Fibroblast of skin of left quadriceps (primary cell): ENCODE measurements at places on chromosomes 4 and X.
A peak's percentile ranks its signal among the peaks of the same experiment; 100 is the strongest.

GRCh38 chr4:110626532-110627153, 3.8 kb upstream of the PITX2 start:
- DNase-seq = no peak

DNA sequence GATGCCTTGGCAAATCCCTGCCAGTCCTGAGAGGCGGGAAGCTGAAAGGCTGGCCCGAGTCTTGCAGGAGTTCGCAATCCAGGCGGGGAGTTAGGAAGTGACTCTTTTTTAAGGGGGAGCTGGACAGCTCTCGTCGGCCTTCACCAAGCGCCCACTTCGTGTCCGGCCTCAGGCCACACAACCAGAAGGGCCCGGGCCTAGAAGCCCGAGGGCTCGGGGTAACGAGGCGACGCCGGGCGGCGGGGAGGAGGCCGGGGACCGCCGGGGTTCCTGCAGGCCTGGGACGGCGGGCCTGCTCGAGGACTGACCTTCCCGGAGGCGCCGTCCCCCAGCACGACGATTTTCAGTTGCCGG, 395 bp downstream of the RAB28 start:
- peak; percentile 18 for DNase-seq

- DNase-seq = no peak
These were observed 22.7 kb downstream of the NOP14 start for GRCh38 chr4:2940267-2941137.

DNA sequence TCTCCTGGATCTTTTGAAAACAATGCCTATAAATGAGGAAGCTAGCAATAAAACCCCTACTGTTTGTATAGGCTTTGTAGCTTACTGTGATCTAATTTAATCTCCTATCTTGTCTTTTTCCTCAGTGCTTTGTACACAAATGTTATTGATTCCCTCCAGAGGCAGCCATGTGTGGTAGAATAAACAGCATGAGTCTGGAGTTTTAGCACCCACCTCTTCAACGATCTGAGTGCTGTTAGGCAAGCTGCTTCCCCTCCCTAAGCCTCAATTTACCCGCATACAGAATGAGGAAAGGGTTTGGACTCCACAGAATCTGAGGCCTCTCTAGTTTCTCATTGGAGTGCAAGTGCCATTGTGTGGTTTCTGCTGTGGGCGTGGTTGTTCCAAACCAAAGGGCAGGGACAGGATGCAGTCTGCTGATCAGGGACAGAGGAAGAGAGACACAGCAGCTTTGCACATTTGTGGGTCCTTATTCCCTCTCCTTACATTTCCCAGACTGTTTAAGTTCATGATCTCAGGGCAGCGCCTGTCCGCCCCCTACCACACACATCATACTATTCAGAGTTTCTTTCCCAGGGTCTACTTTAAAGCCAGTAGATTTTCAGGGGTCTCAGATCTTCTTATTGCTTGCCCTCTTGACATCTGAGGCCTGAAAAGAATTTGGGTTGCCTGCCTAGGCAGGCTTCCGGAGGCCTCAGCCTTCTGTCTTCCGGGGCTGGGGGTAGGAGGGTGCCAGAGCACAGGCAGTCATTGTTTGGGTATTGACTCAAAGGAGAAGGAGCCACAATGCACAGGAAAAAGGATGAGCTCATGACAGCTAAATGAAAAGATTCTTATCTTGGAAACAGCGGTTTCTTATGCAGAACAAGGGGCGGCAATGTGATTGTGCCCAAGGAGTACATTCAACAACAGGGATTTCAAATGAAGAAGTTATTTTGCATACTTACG, 114.9 kb upstream of the TEX13D start:
- DNase-seq = no peak

DNA sequence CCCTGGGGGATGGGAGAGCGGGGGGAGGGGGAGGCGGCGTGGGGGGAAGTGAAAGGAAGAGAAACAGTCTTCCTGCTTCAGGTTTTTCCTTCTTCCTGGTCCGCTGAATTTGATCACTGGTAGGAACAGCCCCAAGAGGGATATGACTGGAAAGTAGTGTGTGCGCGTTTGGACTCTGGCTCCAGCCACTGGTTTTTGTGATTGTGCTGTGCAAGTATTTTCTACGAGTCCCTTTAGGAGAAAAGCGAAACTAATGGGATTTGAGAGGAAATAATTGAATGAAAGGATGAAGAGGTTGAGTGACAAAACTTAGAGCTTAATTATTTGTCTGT, 836 bp downstream of the PRRG1 start:
- DNase-seq = no peak

- DNase-seq = peak; percentile 52
These were observed 143.1 kb downstream of the ARSF start for GRCh38 chrX:3184176-3184930.
